ENCODE measurements at places on chromosomes 16 and 17. TPM values are rescaled to one million over a fixed set of nuclear protein-coding genes. Genes with fewer than 3 reads are reported as not detected.

Gene HOXB5
- 0.16 TPM for polyA plus RNA-seq

Gene GRIN2A
- polyA plus RNA-seq: 0.25 TPM

Gene NPW
- polyA plus RNA-seq: 1.2 TPM

Gene CHD9
- polyA plus RNA-seq: 15.3 TPM

Gene POLR3E
- polyA plus RNA-seq: 27.4 TPM

Gene CEP295NL
- polyA plus RNA-seq: 0.50 TPM

Gene RAB37
- polyA plus RNA-seq: 29.3 TPM
